ENCODE measurements at places on chromosomes 6 and 20. TPM values are rescaled to one million over a fixed set of nuclear protein-coding genes. Genes with fewer than 3 reads are reported as not detected.
A peak's percentile ranks its signal among the peaks of the same experiment; 100 is the strongest.

GRCh38 chr6:166439366-166440091, 56.8 kb upstream of the MPC1 start:
- no peak for DNase-seq

GRCh38 chr20:14488212-14488611, 150.8 kb upstream of the FLRT3 start:
- DNase-seq = peak; percentile 32

- no peak for DNase-seq
These were observed 102.1 kb upstream of the LAMP5 start for GRCh38 chr20:9412309-9412708.

GRCh38 chr6:104936766-104937535, 20.0 kb upstream of the LIN28B start:
- no peak for DNase-seq

The CASS4 gene
- total RNA-seq = 0.49 TPM

The NHSL1 gene
- total RNA-seq = 17.8 TPM

The ZNF334 gene
- total RNA-seq = 14.0 TPM

The CCDC170 gene
- 0.82 TPM for total RNA-seq

The TRIM31 gene
- total RNA-seq = not detected
